COR-L47 (cell line): ENCODE measurements at places on chromosomes 6 and 20.

DNA sequence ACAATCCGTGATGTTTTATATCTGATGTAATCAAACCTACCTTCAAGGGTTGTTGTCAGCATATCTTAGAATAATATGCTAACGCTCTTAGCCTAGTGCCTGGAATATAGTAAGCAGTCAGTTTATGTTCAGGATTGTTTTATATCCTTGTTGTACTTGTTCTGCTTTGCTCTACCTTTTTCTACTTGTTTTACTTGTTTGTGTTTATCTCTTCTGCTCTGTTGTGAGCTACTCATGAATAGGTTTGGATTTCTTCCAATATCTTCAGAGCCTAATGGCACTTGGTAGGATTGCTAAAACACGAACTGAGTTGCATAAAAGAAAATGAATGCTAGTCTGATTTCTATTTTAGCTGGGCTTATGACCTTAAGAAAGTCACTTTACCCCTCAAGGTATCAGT lies 40.1 kb downstream of the DNAH8 start:
- DNase-seq: no peak

DNA sequence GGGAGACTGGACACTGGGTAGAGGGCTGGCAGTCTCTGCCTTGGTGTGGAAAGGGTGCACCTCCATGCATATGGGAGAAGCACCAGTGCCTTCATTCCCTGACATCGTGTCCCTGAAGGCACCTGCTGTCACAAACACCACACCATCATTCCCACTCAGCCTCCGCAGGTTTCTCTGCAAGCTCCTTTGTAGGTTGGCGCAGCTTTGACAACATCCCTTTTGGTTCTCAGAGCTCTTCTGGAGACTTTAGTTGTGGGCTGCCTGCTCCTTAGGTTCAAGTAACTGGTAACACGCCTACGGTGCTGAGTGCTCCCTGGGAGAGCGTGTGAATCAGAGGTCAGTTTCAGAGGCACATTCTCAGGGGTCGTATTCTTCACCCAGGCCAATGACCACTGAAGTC lies 50.2 kb upstream of the TULP4 start:
- no peak for DNase-seq

GRCh38 chr6:51562198-51562597 lies 525.2 kb downstream of the PKHD1 start:
- no peak for DNase-seq

DNA sequence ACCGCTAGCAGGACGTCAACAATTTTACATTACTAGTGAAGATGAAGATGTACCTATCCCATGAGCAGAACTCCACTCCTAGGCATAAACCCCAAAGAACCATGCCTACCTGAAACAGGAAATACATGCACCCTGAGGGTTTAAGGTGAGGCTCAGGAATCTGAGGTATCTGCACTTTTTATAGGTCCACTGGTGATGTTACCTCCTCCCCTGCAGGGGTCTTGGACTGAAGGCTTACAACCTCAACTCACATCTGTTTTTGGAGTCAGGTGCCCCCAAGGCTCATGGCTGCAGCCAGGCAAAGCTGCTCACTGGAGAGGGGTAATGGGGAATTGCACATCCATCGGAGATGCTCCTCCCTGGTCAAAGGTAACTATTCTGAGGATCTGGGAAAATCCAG lies 132.5 kb upstream of the TRAF3IP2 start:
- no peak for DNase-seq

GRCh38 chr6:151738267-151738666 lies 69.2 kb upstream of the ESR1 start:
- DNase-seq: no peak

- peak; percentile 73 for DNase-seq
Observed at GRCh38 chr20:5608104-5608441, 142.1 kb upstream of the SHLD1 start.

DNA sequence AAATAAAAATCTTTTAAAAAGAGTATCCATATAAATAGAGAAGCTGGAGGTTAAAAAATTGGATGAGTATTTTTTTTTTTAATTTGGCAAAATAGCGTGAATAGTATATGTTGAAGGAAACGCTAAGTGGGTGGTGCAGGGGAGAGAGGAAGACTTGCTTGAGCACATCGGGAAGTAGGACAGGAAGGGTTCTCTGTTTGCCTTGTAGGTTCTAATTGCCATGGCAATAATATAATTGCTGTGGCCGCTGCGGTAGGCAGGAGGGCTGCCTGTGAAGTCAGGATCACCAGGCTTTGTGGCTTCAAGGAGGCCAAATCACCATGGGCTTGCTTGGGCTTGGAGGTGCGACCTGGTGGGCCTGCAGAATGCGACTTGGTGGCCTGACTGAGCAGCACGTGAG lies 35.1 kb downstream of the IGF2R start:
- DNase-seq: no peak

- no peak for DNase-seq
Observed at GRCh38 chr6:7463785-7464184, 74.2 kb downstream of the RIOK1 start.

GRCh38 chr6:37060195-37060559 lies 54.7 kb downstream of the FGD2 start:
- no peak for DNase-seq

- DNase-seq: no peak
Observed at GRCh38 chr6:133623065-133623464, 265.8 kb upstream of the TCF21 start.

DNA sequence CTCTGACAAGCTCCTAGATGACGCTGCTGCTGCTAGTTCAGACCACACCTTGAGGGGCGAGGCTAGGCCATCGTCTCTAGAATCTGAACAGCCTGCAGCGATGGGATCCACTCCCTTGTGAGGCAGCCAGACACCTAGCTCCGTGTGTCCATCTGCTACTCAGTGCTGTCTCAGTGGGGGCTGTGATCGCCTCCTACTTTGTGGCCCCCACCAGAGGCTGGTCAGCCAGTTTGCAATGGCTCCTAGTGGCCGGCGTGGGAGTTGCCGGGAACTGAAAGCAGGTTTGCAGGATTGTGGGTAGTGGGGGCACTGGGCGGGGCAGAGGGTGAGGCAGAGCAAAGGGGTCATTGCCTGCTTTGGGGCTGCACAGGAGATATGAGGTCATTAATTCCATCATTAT lies 2.8 kb downstream of the CCN5 start:
- DNase-seq: no peak

- DNase-seq: no peak
Observed at GRCh38 chr6:128515550-128516513, 4.6 kb downstream of the PTPRK start.

DNA sequence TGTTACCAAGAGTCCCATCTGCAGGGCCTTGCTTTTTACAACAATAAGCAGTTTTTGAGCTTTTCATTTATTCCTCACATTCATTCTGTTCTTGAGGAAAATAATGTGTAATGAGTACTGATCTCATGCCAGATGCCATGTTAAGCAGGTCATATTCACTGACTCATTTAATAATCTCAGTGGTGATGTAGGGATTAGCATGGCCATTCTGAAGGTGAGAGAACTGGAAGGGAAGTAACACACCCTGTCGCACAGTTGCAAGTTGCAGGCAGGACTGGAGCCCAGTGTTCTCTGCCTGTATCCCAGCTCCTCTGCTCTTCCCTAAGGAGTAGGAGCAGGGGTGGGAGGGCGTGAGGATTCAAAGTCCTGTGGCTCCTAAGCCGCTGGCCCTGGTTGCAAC lies 5.6 kb downstream of the PCIF1 start:
- no peak for DNase-seq

GRCh38 chr6:344816-345340 lies 46.7 kb upstream of the IRF4 start:
- no peak for DNase-seq

GRCh38 chr6:35725721-35726438 lies 11.0 kb upstream of the ARMC12 start:
- DNase-seq: no peak

- DNase-seq: no peak
Observed at GRCh38 chr20:58408603-58409246, 19.7 kb downstream of the VAPB start.

- no peak for DNase-seq
Observed at GRCh38 chr6:18081025-18081668, 41.3 kb downstream of the NHLRC1 start.

DNA sequence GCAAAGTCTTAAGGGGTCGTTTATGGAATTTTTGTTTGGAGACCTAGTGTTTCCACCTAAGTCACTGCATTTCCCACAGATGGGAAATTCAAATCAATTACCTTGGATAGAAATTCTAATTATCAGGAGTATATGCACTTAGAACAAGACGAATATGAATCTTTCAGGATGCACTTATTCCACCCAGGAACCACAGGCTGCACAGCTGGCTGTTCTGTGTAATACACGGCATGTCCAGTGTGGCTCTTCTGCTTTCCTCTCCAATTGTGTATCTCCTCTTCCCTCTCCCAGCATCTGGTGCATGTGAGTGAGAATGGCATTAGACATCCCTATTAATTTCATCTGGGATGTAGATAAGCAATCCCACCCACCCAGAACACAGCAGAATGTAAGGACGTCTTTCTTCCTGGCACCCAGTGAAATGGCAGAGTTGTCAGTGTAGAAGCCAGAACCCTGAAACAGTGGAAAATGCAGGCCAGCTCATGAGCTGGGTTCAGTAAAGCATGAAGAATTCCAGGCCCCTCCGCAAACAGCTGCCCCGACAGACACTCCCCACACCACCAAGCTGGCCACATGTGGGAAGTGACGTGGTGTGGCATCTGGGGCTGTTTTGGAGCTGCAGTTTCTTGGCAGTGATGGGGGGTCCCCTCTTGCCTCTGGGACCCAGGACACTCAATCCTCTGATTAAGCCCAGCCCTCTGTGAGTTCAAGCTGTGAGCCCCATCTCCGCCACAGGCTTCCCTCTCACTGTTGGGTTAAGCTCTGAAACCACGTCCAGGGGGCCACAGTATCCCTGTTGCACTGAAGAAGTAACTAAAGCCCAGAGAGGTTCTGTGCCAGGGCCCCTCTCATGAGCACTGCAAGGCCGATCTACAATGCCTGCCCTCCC lies 180.1 kb upstream of the CST7 start:
- DNase-seq: no peak

DNA sequence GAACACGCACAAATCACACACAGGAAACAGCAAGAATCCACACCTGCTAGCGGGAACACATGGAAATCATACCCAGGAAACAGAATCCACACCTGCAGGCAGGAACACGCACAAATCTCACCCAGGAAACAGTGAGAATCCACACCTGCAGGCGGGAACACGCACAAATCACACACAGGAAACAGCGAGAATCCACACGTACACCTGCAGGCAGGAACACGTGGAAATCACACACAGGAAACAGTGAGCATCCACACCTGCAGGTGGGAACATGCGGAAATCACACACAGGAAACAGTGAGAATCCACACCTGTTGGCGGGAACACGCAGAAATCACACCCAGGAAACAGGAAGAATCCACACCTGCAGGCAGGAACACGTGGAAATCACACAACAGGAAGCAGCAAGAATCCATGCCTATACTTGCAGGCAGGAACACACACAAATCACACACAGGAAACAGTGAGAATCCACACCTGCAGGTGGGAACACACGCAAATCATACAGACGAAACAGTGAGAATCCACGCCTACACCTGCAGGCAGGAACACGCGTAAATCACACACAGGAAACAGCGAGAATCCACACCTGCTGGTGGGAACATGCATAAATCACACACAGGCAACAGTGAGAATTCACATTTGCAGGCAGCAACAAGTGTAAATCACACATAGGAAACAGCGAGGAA lies 108.6 kb downstream of the DLL1 start:
- DNase-seq: no peak

DNA sequence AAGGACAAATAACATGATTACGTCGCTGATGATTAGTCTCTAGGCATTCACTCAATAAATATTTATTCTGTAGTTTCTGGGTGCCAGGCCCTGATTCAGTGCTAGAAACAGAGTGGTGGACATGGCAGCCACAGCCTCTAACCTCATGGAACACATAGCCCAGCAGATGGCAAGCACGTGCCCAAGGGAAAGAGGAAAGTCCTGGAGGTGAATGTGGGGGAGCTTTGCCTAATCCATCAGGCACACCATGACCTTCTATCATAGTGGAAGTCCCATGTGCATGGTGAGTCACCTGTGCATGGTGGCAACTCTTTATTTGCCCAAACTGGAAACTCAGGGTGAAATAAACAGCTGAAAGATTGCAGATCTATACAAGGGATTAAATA lies 143.0 kb upstream of the TNFAIP3 start:
- no peak for DNase-seq

- no peak for DNase-seq
Observed at GRCh38 chr20:43034981-43035724, 154.6 kb downstream of the PTPRT start.
